Retina (tissue), 1 donor: ENCODE measurements at places on chromosomes 6 and 20.

- no peak for DNase-seq
These were observed 34.8 kb downstream of the ELOVL2 start for GRCh38 chr6:11009353-11009752.

DNA sequence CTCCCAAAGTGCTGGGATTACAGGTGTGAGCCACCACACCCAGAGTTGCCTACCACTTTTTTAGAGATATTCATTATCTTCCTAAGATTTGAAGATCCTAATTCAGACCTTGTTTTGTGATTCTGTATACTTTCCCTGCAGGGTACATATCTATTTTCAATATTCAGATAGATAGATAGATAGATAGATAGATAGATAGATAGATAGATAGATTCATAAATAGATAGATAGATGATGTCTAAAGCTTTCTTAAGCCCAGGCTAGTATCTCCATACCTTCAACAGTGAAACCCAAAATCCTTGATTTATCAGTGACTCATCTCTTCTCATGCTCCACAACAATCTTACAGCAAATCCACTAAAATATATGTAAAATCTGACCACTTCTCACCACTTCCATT is 30.8 kb downstream of the ZNF391 start:
- DNase-seq, result no peak

DNA sequence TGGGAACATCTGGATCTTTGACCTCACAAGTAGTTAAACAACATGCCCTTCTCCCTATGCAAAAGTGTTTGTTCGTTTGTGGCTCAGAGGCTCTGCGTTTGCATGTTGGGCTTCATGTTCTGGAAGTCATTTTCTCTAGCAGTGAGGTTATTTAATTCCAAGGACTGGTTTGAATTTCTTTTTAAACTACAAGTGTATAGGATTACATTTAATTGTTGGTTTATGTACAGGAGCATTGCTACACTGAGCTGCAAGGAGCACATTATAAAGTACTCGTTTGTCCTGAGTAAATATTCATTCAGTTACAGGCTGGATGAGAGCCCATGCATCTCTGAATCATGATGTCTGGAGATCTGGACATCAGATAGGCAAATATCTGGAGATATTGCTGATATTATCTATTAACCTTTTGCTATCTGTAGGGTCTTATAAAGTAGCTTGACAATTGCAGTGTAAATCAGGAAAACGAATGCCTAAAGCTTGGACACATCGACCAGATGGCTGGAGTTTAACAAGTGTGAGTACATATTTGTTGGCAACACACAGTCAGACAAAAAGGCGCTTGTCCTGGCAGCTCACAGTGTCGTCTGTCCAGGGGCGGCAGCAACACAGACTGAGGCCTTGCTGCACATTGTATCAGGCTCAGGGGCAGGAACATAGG is 84.6 kb downstream of the PDE7B start:
- no peak for DNase-seq

GRCh38 chr6:141548966-141549365 is 583.8 kb upstream of the GJE1 start:
- no peak for DNase-seq

- DNase-seq, result no peak
These were observed 1.7 kb upstream of the CD24 start for GRCh38 chr6:106976270-106976669.

DNA sequence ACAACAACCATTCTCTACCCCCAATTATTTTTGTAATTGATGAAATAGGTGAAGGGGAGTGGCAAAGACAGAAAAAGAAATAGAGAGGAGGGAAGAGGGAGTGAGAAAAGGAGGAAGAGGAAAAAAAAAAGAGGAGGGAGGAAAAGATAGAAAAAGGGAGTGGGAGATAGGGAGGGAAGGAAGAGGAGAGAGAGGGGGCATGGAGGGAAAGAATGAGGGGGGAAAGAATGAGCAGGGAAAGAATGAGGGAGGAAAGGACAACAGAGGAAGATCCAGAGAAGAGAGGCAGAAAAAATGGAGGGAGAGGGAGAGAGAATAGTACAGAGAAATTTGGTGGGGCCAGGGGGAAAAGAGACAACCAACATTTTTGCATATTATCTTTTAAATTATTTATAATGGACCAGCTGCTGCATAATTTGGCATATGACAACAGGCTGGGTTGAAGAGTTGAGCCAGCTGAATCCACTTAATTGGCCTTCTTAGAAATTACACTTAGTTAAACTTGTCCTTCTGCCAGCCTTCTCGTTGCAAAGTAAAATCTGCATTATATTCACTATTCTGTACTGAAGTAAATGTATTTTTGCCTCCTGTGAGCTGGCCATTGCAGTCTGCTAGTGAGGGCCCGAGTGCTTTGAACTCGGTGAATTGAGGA is 101.0 kb downstream of the ARHGAP18 start:
- peak; percentile 27 for DNase-seq

- no peak for DNase-seq
These were observed 18.9 kb downstream of the PREP start for GRCh38 chr6:105384004-105384403.

- DNase-seq, result no peak
These were observed 86.1 kb downstream of the SIM1 start for GRCh38 chr6:100378576-100378975.

- DNase-seq, result no peak
These were observed 12.2 kb upstream of the SLC17A2 start for GRCh38 chr6:25942561-25943147.

DNA sequence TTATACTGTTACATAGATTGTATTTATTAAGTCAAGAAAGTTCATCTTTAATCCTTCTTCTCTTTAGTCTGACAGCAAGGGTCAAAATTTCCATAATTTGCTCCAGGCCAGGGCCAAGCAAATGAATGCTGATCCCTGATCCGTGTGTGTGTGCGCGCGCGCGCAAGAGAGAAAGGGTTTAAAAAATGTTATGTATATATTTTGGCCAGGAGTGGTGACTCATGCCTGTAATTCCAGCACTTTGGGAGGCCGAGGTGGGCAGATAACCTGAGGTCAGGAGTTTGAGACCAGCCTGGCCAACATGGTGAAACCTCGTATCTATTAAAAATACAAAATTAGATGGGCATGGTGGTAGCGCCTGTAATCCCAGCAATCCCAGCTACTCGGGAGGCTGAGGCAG is 61.7 kb downstream of the GTF2H5 start:
- no peak for DNase-seq

DNA sequence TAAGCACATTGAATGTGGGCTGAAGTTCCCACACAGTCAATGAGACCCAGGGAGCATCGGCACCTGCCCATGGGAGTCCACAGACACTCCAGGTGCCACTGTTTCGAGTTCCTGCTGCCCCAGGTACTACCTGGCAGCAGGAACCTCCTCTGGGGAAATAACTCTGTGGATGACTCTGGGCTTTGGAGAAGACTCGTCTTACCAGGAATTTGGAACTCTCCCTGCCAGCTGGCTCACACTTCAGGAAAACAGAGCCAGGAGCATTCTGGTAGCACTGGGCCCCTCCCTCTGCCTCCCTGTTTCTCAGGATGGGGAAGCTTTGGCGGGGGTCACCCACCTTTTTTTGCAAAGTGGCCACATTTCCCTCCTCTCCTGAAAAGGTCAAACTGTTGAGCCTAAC is 69.5 kb upstream of the MC3R start:
- no peak for DNase-seq

DNA sequence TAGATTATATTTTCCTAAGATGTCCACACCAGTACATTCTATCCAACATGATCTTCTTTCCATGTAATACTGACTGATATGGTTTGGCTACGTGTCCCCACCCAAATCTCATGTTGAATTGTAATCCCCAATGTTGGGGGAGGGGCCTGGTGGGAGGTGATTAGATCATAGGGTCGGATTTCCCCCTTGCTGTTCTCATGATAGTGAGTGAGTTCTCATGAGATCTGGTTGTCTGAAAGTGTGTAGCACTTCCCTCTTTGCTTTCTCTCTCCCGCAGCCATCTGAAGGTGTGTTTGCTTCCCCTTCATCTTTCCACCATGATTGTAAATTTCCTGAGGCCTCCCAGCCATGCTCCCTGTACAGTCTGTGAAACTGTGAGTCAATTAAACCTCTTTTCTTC is 12.2 kb upstream of the HBS1L start:
- no peak for DNase-seq

DNA sequence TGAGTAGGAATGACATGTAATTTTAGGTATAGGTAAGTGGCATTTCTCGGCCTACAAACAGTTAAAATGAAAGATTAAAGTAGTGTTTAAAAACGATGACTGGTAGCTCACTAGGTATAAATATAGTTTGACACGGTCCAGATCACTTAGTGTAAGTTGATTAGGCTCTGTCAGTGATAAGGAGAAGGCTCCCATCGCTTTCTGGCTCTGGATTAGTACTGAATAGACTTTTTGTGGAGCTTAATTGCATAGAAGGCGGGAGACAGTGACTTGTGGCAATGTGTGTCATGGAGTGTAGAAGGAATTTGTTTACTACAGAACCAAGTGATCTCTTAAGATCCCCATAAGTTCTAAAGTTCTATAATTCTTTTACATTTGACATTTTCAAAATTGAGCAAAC is 6.7 kb downstream of the PYGB start:
- DNase-seq, result no peak

DNA sequence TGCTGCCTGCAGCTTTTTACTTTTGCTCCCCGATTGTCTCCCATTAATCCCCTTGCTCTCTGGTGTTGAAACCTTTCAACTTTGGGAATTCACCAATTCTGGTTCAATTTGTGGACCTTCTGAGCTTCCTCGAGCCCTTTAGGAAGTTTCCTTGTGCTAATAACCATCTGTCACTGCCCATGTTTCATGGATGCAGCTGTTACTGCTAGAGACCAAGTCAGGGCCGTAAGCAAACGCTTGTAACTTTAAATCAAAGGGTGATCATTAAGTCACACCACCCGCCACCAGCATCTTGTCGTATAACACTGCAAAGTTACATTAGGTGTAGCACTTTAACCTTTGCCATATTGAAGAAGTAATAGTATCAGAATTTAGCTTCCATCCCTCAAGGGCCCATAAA is 268.3 kb upstream of the SASH1 start:
- no peak for DNase-seq

- no peak for DNase-seq
These were observed 32.0 kb upstream of the CD93 start for GRCh38 chr20:23118144-23118543.

GRCh38 chr6:4021854-4022695 is 56.9 kb downstream of the FAM217A start:
- DNase-seq, result no peak

GRCh38 chr20:54272901-54273488 is 65.1 kb downstream of the PFDN4 start:
- DNase-seq, result no peak

- DNase-seq, result no peak
These were observed 1.1 kb upstream of the ULBP1 start for GRCh38 chr6:149962461-149963211.

GRCh38 chr6:80544976-80545722 is 438.7 kb downstream of the BCKDHB start:
- no peak for DNase-seq

- no peak for DNase-seq
These were observed 299.1 kb upstream of the KCNQ5 start for GRCh38 chr6:72322771-72323170.

DNA sequence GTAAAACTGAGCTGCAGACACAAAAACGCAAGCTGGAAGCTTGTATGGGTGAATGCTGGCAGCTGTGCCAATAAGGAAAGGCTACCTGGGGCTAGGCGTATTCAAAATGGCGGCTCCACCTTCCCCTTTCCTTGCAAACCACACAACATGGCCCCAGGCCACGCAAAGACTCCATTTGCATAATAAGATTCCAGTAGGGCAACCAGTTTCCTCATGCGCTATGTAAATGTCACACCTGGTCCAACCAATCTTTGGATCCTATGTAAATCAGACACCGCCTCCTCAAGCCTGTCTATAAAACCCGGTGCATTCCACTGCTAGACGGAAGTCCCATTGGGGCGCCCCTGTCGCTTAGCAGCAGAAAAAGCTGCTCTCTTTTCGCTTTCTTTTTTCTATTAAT is 505.9 kb upstream of the BTBD3 start:
- DNase-seq, result no peak

DNA sequence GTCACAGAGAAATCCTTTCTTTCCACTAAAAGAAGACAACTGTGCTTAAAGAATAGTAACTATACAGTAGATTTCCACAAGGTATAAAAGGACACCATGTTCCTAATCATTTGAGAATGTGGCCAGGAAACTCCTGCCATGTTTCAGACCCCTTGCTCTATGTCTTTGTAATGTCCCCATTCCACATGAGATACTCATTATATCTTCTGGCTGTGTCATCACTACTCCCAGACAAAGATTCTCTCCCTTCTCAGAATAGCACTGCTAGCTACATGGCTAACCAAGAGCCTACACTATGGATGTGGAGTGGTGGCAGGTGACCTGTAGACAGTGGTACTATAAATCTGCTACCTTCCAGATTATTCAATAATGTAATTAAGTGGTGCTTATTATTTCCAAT is 218.1 kb upstream of the MCHR2 start:
- DNase-seq, result no peak

DNA sequence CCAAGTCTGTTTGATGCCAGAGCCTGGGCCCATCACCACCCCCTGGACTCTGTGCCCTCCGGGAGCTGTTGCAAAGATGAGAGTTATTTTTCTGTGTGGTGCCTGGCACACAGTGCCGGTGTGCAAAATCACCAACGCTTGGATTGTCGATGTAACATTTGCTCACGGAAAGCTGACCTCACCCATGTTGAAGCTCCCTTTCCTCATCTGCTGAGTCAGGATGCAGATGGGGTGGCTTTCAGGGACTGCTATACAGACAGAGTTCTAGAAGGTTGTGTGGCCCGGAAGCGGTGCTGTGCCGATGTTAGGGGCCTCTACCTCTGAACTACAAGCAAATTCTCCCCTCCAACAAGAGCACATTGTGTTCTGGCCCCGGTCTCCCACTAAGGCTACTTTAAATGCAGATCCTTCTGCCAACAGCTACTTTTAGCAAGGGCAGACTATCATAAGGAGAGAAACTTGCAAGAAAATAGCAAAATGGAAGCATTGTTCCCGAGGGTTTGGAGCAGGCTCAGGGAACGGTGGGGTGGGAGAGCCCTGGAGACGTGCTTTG is 34.0 kb downstream of the EYA2 start:
- no peak for DNase-seq

GRCh38 chr20:32832664-32833063 is 12.9 kb downstream of the MAPRE1 start:
- no peak for DNase-seq
